Uterus (tissue), 4 donors: ENCODE measurements at places on chromosomes 3 and 15. TPM values are rescaled to one million over a fixed set of nuclear protein-coding genes. Genes with fewer than 3 reads are reported as not detected.
A peak's percentile ranks its signal among the peaks of the same experiment; 100 is the strongest.

GRCh38 chr15:31156226-31156625 lies 54.7 kb upstream of the TRPM1 start:
- no peak for DNase-seq

DNA sequence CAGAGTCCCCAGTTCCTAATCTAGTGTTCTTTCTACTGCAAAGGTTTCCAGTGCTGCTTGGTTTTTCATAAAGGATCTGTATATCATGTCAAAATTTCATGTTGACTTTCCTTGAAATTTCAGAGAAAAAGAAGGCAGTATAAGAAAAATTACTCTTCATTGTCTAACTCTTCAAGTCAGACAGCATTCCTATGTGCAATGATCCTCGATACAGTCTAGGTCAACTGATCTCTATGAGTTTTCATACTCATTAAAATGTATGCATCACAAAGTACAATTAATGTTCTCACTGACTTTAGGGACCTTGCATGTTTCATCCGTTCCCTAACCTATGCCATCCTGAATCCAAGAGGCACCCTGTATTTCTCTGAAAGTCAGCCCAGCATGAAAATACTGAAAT lies 317.3 kb downstream of the ZBTB20 start:
- DNase-seq, result no peak

DNA sequence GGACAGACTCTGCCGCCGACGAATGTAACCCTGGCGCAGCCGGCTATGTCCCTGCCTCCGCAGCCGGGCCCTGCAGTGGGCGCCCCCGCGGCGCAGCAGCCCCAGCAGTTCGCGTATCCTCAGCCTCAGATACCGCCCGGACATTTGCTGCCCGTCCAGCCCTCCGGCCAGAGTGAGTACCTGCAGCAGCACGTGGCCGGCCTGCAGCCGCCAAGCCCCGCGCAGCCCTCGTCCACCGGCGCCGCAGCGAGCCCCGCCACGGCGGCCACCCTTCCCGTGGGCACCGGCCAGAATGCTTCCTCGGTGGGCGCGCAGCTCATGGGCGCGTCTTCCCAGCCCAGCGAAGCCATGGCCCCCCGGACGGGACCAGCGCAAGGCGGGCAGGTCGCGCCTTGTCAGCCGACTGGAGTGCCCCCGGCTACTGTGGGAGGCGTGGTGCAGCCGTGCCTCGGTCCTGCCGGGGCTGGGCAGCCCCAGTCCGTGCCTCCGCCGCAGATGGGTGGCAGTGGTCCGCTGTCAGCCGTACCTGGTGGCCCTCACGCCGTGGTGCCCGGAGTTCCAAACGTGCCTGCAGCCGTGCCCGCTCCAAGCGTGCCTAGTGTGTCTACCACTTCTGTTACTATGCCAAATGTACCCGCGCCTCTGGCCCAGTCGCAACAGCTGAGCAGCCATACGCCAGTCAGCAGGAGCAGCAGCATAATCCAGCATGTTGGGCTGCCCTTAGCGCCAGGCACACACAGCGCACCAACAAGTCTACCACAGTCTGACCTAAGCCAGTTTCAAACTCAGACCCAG lies 2.4 kb downstream of the TSC22D2 start:
- DNase-seq, result peak; percentile 26

DNA sequence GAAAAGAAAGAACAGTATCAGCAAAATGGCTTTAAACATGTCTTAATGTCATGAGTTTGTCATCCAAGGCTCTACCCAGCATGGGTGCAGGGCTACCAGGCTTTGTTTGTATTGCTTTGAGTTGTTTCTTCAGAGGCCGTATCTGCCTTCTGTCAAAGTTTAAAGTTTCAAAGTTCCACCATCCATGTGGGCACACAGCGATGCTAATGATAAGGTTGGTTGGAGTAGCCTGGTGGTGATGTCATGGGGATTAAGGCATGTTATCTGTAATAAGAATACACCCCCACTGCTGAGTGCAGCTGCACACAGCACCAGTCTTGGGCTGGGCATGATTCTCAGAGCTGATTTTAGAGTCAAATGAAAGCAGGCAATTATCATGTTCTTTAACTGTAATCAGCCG lies 72.0 kb upstream of the LRTM1 start:
- DNase-seq, result no peak

DNA sequence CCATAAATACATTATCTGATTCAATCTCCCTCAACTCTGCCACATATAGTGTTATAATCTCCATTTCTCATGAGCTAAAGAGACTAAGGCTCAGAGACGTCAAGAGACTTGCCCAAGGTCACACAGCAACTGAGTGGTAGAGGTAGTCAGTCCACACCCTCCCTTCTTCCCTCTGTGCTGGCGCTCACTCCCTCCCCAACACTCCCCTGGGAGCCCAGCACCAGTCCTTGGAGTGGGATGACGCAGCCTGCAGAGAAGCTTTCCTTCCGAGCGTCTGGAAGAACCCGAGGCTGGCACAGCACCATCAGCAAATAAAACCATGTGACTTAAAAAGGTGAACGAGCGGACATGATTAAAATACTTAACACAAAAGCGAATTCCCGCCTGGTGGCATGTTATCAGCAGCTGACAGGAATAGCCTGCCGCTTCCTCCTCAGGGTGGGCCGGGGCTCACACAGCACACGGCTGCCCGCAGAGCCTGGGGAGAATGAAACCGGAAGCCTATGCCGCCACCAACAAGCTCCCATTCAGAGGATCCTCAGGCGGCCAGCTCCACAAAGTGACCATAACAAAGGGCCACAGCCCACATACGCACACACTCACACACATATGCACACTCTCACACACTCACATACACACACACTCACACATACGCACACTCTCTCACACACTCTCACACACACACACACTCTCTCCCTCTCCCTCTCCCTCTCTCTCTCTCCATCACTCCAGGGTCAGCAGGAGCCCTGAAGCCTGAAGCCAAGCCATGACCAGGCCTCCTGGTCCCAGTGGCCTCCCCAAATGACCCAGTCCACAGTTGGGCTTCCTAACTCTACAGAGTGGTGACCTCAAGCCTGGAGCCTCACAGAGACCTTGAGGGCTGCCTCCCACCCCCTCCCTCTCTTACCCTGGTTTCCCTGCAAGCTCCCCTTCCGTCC lies 120.5 kb downstream of the XXYLT1 start:
- peak; percentile 72 for DNase-seq

GRCh38 chr3:18345015-18345367 lies 80.1 kb downstream of the SATB1 start:
- no peak for DNase-seq

DNA sequence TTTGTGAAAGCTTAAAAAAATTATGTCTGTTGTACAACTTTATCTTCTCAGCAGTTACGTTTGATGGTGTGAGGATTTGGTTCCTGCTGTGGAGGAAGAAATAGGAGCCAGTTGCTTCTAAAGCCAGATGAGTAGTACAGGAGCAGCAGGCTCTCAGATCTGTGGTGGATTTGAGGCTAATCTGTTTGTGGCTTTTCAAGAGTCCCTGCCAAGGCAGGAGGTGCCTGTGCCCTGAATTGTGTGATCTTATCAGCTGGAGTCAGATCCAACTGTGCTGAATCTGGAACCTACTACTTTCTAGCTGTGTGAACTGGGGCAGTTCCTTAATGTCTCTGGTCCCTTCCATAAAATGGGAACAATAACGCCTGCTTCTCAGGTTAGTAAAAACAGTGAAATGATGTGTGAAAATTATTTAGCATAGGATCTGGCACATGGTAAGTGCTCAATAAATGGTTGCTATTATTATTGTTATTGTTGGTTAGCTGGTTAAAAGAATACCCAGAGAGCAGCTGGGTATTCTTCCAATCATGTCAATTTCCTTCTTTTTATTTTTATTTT lies 7.7 kb downstream of the CLDN11 start:
- no peak for DNase-seq

DNA sequence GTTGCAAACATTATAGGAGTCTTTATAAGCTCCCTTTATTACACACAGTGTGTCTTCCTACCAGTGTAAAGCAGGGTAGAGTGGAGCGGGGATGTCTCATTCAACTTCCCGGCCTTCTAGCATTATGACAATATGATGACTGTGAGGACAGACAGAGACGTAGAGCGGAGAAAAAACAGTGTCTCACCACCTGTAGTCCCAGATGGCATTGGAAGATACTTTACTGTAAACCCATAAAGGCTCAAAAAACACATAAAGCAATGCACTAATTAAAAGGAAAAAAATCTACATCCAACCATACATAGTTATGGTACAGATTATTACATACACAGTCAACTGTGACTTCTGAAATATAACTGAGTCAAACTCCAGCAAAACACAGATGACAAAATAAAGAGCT lies 383.7 kb downstream of the MAGI1 start:
- no peak for DNase-seq

- no peak for DNase-seq
These were observed 589 bp downstream of the EPB42 start for GRCh38 chr15:43219929-43220928.

- no peak for DNase-seq
These were observed 51.5 kb downstream of the TTC23 start for GRCh38 chr15:99197856-99198255.

- no peak for DNase-seq
These were observed 15.2 kb downstream of the ST3GAL6 start for GRCh38 chr3:98778383-98778782.

- DNase-seq, result no peak
These were observed 810.2 kb upstream of the ALCAM start for GRCh38 chr3:104556372-104557078.

Gene CD96
- 1.0 TPM for total RNA-seq

Gene MYO5C
- 28.9 TPM for total RNA-seq

Gene GOLGA8T
- total RNA-seq, result not detected

Gene HTR3E
- total RNA-seq, result not detected

Gene GCNT3
- not detected for total RNA-seq

Gene CHL1
- total RNA-seq, result 64.8 TPM

Gene SKIC8
- total RNA-seq, result 85.0 TPM

Gene ADAMTS17
- total RNA-seq, result 3.1 TPM
